Activated T-cell treated with anti-CD3 and anti-CD28 coated beads, Interleukin-2, amount 50 U/mL, for 72 hours (primary cell): ENCODE measurements at places on chromosomes 4 and X. TPM values are rescaled to one million over a fixed set of nuclear protein-coding genes. Genes with fewer than 3 reads are reported as not detected.

- DNase-seq, result no peak
Measured at GRCh38 chrX:45274576-45274975, 73.9 kb upstream of the DIPK2B start.

DNA sequence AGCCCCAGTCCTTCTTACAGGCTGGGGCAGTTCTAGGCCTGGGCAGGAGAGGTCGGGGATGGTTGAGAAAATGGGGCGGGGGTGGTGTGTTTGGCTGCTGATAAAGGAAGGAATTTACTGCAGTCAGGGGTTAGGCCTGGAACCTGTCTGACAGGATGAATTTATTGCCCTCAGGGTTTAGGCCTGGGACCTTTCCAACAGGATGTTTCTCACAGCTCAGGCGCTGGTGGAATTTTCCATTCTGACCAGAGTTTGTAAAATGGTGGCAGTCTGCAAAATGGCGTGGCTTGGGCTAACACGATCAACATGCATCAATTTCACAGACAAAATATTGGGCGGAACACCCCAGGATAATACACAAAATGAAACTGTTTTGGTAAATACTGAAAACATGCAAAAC is 83.5 kb upstream of the SPIN4 start:
- DNase-seq, result no peak

DNA sequence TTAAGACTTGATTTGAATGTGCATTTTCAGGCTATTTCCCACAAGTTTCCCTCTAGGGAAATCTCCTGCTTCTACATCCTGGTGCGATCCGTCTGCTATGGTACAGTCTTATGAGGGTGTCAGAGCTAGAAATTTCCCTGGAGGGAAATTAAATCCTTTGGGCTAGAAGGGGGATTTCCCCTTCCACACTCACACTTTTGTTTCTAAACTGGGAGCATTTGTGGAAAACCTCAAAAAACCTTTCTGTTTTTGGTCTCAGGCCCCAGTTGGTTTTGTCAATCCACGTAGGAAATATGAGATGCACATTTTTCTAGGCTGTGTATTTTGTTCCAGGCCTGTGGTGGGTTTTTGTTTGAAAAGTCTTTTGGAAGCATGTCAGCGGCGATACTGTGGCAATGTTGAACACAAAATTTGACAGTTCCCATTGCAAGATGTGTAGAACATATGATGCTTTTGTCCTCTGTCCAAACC is 17.8 kb downstream of the HMGB3 start:
- no peak for DNase-seq

GRCh38 chrX:134502686-134503085 is 42.7 kb downstream of the HPRT1 start:
- DNase-seq, result no peak

DNA sequence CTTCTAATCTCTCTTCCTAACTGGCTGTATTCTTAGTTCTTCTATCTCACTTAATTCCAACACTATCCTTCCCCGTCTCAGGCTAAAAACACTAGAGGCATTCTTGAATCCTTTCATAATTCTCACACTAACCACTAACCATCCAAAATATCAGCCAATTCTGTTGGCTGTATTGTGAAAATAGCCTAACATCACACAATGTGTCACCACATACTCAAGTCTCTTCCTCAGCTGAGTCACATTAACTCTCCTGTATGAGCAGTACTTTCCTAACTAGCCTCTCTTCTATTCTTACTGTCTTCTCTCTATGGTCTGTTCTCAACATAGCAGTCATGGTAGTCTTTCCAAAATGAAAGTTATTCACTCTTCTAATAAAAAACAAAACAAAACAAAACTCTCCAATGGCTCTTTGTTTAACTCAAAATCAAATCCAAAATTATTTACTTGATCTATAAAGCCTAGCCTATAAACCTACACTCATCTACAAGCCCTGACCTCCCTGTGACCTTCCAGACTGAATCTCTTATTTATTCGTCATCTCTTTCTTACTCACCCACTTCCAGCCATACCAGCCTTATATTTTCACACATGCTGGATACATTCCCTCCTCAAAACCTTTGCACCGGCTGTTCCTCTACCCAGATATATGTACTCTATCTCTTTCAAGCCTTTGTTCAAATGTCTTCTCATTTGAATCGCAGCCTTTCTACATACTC is 445.9 kb downstream of the TLL1 start:
- no peak for DNase-seq

DNA sequence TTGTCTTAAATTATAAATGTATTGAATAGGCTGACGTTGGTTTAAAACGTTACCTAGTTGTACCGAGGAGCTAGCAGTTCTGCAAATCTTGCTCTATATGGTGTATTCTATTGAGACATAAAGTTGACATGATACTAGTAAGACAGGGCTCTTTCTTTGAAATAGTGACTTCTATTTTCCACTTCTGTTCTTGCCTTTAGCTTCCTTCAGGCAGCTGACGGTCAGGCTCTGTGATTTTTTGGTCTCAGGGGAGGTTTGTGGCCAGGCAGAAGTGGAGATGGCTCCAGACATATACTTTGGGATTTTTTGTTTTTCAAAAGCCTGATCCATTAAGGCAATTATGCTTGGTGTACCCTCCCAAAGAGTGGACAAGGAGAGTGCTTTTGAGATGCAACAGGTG is 95.2 kb downstream of the SLC34A2 start:
- no peak for DNase-seq

DNA sequence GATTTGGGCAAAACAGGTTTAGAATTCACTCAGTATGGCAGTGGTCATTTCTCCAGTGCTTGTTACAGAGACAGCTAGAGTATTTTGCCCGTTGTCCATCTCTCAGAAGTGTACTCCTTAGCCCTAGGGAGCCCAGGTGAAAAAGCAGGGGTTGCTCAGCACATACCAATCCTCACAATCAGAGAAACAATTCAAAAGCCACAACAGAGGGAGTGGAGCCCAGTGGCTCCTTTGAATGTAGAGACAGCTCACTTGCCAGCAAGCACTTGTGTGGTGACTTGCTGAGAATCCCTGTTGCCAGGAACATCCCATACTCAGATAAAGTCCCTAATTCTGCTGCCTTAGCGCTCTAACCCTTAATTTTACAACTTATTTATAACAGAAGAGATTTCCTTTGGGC is 1488.3 kb downstream of the RPA4 start:
- no peak for DNase-seq

Gene SOX3
- total RNA-seq, result not detected

Gene L1CAM
- total RNA-seq, result 2.1 TPM

Gene PTCHD1
- total RNA-seq, result not detected

Gene C4orf36
- 0.38 TPM for total RNA-seq

Gene MAGEB17
- not detected for total RNA-seq
